ENCODE measurements at places on chromosomes 11 and 22.

- no peak for DNase-seq
Measured at GRCh38 chr22:45830531-45831245, 146.3 kb downstream of the WNT7B start.

DNA sequence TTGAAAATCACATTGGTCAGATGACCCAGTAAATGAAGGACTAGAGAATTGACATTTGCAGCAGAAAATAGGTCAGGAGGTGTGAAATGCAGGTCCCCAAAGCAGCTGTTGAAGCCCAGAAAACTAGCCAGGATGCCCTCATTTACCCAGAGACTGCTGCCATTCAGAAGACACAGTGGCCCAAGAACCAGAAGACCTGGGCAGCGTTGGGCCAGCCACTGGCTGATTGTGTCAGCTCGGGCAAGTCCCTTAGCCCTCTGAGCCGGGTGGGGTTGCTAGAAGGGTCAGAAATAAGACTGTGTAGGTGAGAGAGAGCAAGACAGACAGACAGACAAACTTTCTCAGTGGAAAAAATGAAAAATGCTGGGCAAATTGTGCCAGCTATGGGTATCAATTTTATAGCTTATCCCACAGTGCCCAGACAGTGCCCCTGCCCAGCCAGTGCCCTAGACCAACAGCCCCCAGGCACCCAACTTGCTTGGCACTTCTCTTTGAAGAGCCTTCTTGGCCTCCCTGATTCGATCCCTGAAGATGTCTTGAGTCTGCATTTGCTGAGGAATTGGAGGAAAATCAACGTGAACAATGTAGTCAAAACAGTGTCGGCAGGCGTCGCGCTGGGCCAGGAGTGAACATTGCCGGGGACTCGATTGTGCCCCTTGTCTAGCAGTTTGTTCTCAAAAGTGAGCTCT lies 198.3 kb downstream of the MN1 start:
- DNase-seq = no peak

DNA sequence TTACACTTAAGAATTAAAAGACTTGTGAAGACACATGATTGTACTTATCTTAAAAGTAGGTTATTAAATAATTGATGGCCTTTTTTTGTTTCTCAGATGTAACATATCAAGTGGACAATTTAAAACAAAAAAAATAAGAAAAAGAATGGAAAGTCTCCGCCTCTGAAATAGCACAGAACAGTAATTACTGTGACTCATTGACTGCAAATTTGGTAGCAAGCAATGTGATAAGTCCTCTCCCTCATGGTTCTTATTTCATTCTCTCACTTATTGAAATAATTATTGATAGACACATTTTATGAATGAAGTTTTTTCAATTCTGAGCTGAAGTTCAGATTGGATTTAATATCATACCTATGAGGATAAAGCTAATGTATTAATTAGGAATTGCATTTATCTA lies 717.9 kb upstream of the LUZP2 start:
- DNase-seq = no peak

DNA sequence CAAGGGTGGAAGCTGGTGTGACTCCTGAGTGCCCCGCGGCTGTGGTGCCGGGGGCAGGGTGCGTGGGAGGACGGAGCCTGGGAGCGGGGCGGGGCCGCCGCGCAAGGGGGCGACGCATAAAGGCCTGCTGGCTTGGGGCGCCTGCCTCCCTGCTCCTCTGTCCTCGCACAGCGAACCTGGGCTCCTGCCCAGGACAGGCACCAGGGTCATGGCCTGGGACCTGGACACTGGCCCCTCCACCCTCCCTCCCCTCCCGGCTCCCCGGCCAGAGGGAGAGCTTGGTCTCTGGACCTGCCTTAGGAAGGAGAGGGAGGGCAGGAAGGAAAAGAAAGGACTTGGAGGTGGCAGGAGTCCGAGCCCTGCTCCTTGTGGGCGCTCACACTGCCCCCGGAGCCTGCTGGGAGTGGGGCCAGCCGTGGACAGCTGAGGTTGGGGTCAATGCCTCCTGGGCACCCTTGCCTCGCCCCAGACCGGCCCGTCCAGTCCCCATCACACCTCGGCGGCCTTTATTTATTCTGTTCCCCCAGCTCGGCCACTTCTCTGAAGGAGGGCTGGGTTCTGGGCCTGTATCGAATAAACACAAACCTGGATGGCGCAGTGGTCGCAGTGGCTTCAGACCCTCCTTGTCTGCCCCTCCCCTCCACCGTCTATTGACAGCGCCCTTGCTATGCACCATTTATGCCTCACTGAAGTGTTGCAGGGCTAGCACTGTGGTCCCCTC lies 8.7 kb downstream of the SLC16A8 start:
- DNase-seq = no peak

- DNase-seq = no peak
Measured at GRCh38 chr11:16976379-16976778, 37.8 kb downstream of the PLEKHA7 start.

DNA sequence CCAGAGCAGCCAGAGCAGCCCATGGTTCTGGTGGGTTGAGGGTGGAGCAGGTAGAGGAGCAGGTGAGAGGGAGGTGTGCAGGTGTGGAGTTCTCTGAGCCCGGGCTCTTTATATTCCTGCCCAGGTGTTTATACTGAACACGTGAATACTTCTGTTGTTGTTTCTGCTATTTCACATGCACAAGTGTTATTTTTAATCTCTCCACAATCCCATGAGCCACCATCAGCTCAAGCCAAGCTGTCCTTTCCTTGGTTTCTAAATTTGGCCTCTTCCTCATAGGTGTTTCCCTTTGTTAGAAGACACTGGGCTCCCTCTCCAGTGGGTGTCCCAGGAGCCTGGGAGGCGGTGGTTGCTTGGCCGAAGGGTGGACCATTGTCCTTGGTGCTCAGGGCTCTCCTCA lies at the start of gene KRTAP5-3:
Gene KRTAP5-3 (minus strand): TSS at position 101 of the 400 bp plus-strand sequence. CDS start 78 bp downstream, at position 23.
- no peak for DNase-seq

DNA sequence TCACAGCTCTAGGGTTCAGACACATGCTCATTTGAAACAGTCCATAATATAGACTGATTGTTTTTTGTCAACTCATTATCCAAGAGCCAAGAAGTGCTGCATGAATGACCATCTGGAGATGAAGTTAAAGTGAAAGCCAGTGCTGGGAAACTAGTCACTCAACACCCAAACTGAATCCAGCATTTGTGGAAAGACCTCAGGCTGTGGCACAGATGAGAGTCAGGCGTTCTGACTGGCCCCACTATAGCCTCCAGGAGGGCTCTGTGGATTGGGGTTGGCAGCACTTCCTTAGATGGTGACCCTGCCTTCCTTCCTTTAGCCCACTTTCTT lies 2.1 kb downstream of the FEZ1 start:
- DNase-seq = no peak

GRCh38 chr11:11978792-11979487 lies 29.5 kb downstream of the DKK3 start:
- DNase-seq = peak; percentile 29
